ENCODE measurements at places on chromosomes 6 and 20.

DNA sequence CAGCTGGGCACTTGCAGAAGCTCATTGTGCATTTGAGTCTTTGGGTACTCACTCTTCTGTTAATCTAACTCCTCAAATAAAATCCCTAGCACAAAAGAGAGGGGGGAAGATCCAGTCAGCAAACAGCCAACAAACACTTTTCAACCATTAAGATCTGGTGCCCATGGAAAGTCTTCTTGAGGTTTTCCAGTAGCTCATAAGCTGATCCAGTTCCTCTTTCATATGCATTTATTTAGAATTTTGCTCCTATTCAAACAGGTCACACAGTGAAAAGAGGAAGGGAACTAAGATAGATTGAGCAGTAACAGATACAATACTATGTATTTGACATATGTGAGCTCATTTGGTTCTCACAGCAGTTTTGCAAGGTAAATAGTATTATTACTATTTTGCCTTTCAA, 38.6 kb downstream of the HLA-DPB1 start:
- DNase-seq: no peak

GRCh38 chr6:14622085-14622484, 504.5 kb downstream of the CD83 start:
- DNase-seq: no peak

- DNase-seq: peak; percentile 65
These were observed 4.1 kb upstream of the TPD52L1 start for GRCh38 chr6:125149256-125150144.

DNA sequence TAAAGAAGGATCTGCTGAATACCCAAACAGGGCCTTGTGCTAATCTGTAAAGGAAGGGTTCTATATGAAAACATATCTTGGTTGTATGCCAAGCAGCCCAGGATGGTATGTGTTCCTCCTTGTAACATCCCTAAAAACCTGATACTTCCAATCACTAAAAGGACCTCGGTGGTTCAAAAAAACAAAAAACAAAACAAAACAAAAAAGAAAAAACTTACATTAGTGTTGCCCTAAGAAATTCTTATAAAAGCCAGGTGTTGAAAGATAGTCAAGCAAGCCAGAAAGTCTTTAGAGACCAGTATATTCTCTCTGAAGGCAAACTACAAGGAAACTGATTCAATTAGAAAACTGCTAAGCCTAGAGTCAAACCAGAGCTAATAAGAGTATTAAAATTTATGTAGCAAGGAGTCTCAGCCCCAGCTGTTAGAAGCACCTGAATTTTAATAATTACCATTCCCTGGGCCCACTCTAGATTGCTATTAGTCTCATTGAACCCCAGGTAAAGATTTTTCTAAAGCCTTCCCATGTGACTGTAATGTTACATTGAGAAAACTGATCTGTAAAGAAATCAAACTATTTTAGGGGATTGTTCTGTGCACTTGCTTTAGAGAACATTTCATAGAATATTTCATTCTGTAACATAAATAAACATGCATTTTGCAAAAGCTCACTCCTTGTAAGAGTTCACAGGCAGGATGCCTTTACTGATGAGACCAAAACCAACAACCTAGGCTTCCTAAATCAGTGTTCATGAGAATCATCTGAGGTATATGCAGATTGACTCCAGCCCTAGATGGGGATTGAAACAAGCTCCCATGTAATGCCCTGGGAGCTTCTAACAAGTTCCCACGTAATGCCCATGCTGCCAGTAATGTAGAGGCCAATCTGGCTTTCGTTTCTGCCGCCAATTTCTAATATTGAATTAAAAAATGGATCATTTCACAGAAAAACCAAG, 95.2 kb upstream of the BTN3A2 start:
- DNase-seq: peak; percentile 25

- DNase-seq: no peak
These were observed 48.2 kb downstream of the THBS2 start for GRCh38 chr6:169205176-169206160.

GRCh38 chr20:33811776-33812151, 616 bp downstream of the CHMP4B start:
- DNase-seq: no peak

GRCh38 chr20:17562804-17563305, 7.0 kb upstream of the DSTN start:
- peak; percentile 77 for DNase-seq

DNA sequence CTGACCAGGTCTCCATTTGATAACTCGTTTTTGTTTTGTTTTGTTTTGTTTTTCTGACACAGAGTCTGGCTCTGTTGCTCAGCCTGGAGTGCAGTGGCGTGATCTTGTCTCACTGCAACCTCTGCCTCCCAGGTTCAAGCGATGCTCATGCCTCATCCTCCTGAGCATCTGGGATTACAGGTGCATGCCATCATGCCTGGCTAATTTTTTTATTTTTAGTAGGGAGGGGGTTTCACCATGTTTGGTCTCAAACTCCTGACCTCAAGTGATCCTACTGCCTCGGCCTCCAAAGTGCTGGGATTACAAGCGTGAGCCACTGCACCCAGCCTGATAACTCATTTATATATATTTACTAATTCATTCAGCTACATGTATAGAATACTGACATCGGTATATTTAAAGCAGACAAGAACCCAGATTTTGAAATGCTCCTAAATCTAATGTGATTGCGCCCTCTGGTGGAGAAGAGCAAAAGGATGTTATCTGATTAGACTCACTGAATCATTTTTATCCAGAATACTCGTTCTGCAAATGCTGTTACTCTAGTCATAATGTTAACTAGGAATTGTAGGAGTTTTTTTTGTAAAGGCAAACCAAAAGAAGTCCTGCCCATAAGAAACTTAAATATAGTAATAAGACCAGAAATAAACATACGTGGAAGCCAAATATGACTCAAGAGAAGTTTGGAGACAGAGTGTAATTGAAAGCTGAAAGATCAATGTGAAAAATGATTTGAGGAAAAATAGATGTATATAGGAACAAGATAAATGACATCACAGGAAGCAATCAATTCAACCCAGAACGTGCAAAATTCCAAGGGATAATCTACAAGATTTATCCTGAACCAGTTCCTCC, 5.3 kb upstream of the COL12A1 start:
- peak; percentile 47 for DNase-seq

DNA sequence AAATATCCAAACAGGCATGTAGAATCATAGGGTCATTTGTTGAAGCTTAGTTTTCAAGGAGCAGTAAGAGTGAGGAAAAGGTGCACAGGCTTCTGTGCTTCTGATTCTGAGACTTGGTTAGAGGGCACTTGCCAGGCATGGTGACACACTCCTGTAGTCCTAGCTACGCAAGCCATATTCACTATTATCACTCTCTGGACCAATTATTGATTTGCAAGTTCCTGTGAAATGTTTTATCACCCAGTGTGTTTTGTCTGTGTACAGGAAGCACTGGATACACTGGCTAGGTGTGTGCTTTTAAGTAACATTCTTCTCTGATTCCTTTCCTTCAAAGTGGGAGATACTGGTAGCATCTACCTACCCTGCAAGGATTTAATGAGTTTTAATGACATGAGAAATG, 76.3 kb downstream of the JARID2 start:
- DNase-seq: no peak

DNA sequence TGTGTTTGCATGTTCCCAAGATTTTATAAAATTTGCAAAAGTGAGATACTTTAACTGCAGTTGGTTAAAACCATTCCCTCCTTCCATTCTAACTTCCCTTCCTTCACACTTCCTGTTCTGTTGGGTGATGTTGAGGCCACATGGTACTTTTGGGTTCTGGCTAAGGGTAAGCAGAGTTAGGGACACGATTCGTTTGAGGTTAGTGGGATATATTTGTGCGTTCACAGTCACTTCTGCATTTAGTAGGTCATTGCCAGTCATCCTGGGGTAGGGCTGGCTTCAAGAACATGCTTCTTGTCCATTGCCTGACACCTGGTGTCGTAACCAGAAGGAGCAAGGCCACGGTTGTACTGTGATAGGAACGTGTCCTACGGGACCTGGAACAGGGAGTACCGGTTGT, 340.1 kb downstream of the ZFAND3 start:
- DNase-seq: no peak

GRCh38 chr6:143746202-143747119, 68.7 kb downstream of the PHACTR2 start:
- DNase-seq: no peak

DNA sequence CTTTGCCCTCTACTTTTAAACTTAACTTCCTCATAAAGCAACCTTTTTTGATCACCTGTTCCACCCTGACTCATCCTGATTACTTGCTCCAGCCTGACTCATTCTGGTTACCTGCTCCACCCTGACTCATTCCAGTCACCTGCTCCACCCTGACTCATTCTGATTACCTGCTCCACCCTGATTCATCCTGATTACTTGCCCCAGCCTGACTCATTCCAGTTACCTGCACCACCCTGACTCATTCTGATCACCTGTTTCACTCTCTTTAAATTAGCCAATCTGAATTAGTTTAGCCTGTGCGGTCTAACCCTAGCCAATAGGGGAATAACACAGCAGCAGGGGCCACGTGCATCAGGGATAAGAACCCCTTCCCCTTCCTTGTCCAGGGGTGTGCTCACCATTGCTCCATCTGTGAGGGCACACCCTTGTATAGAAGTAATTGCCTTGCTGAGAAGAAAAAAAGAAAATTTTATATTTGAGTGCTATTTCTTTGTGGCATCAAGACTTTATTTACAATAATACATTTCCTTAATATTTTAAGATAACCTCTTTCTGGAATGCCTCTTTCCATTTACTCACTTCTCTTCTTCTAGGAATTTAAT, 17.9 kb downstream of the HLA-G start:
- peak; percentile 95 for DNase-seq

DNA sequence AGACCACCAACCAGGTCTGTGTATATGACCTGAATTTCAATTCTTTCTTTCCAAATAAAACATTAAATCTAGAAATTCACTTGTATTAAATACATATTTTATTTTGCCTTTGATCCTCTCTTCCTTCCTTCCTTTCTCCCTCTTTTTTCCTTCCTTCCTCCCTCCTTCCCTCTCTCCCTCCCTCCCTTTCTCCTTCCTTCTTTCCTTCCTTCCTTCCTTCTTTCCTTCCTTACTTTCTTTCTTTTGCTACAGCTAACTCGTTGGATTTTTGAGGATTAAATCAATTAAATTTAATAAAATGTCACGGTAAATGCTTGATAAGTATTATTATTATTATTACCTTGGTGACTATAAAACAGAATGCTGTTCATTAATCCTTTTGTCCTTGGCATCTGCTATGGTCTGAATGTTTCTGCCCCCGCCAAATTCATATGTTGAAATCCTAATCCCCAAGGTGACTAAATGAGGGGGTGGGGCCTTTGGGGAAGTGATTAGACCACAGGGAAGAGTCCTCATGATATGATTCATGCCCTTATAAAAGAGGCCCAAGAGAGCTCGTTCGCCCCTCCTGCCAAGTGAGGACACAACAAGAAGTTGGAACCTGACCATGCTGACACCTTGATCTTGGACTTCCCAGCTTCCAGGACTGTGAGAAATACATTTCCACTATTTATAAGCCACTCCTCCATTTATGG, 67.6 kb upstream of the BTBD3 start:
- DNase-seq: peak; percentile 93

GRCh38 chr20:25490656-25491445, 83.4 kb downstream of the GINS1 start:
- no peak for DNase-seq

All from mammary epithelial cell (primary cell).